ENCODE measurements at places on chromosomes 3 and 15.
A peak's percentile ranks its signal among the peaks of the same experiment; 100 is the strongest.

DNA sequence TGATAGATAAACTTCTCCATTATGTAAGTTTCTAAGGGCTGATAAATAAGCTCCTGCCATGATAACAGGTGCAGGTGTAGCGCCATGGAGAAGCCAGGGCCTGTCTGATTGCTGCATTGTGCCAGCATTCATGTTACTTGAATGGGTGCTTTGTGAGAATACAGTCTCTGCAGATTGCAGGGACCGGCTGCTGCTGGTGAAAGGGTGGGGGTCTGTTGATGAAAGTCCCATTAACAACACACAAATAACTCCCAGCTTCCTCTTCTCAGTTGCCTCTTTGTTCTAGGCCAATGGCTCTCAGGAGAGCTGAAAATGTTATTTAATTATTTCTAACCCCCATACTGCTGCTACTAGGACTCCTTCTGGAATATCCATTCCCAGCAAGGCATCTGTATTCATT is 77.2 kb downstream of the RTP4 start:
- DNase-seq = peak; percentile 35

DNA sequence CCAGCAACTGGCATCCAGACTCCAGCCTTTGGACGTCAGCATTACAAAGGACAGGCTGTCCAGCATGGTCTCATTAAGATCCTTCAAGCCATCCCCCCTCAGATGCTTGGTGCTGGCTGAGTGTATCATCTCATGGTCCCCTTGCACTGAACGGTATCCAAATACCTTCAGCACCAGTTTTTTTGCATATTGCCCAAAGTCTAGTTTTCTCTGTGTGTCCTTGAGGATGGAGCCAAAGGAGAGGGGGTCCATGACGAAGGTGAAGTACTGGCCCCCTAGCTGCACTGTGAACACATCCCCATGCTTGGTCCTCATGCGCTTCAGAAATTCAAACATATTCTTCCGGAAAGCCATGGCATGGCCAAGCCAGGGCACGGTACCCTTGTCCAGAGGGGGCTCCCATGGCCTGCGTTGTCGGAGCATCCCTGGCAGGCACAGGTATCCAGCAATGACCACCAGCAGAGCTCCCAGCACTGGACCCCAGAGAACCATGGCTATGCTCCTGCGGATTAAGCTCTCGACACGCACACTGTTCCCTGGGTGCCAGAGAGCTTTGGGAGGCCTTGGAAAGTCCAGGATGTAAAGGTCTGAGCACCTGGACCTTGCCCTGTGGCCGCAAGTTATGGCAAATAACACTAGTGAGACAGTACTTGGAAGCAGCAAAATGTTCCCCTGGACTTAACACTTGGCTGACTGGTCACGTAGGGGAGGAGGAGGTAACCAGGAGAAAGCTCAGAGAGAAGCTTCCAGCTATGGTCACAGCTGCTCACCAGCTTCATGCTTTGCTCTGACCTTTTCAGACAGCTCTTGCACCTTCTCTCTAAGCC is at the start of gene CYP8B1:
Gene CYP8B1 (minus strand): TSS at position 555 of the 827 bp plus-strand sequence. CDS start 63 bp downstream, at position 492.
- no peak for DNase-seq

DNA sequence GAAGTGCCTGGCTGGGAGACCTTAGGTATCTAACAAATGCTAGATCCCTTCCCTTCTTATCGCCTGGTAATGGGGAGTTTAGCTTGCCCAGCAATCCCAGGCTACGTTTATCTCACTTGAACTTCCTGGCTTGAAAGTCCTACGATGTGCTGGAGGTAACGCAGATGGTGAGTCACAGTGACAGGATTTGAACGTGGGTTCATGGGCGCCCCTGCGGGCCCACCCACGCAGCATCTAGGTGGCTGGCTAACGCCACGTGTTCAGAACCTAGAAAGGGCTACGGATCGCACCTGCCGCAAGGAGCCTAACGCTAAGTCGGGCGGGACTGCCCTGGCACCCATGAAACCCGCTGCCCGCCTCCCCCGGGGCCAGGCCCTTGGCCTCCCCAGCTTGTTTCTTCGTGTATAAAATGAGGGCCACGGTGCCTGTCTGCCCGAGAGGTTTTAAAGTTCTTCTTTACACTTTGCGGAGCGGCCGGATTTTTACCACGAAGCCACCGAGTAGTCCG is 600 bp upstream of the USP3 start:
- no peak for DNase-seq

GRCh38 chr3:76812649-76813242 is 227.2 kb upstream of the ROBO2 start:
- DNase-seq = no peak

DNA sequence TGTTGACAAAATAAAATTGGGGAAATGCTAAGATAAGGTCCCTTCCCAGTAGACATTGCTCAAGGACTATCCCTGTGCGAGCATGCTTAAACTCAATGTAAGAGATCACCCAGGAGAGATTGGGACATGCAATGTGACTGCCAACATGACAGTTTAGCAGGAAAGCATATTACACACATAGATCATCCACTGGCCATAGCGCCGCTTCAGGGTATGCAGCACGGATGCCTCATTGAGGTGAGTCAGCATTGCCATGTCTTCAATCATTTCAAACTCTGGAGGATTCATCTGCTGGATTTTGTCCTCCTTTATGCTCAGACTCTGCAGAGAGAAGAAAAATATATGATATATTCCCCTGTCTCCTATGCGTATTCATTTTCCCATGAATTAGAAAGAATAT is 8.9 kb downstream of the MYH15 start:
- DNase-seq = no peak

DNA sequence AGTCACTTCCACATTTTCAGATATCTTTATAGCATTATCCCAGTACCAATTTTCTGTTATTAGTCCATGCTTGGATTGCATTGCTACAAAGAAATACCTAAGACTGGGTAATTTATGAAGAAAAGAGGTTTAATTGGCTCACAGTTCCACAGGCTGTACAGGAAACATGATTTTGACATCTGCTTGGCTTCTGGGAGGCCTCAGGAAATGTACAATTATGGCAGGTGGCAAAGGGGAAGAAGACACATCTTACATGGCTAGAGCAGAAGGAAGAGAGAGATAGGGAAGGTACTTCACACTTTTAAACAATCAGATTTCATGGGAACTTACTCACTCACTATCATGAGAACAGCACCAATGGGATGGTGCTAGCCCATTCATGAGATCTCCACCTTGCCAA is 172.3 kb upstream of the GPR149 start:
- DNase-seq = no peak

DNA sequence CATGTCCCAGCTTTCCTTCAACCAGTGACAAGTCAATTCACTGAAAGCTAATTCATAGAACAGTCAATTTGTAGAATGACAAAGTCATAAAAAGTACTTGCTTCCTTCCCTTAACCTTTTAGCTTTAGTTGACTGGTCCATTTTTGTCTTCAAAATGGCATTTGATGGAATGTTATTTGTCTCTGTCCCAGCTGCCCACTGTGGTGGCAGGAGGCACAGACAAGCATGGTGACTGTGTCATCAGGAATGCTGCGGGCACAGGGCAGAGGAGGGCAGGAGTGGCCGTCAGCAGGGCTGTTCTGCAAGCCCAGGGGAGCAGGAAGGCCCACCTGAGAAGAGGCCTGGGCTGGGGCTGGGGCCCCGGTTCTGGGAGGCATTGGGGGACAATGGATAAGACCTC is 10.0 kb downstream of the IQSEC1 start:
- DNase-seq = no peak

- DNase-seq = no peak
Observed at GRCh38 chr3:117666812-117667211, 957.2 kb downstream of the TUSC7 start.

DNA sequence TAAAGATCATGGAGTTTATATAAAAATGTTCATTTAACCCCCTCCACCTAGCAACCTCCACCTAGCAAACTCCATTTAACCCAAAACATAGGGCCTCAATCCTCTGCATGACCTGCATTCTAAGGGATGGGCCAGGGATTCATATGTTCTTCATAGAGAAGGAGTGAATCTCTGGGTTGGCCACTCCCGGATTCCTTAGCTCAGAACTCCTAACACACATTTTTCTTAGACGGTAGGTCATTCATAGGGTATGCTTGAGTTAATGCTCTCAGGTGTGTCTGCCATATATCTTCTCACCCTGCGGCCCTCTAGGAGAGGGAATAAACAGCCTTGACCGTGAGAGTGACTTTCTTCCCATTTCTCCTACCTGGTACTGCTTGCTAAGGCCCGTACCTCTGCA is 102.0 kb upstream of the IGSF10 start:
- DNase-seq = no peak

GRCh38 chr3:31285833-31286486 is 246.8 kb upstream of the STT3B start:
- no peak for DNase-seq
